ENCODE measurements at places on chromosomes 16 and 17.

DNA sequence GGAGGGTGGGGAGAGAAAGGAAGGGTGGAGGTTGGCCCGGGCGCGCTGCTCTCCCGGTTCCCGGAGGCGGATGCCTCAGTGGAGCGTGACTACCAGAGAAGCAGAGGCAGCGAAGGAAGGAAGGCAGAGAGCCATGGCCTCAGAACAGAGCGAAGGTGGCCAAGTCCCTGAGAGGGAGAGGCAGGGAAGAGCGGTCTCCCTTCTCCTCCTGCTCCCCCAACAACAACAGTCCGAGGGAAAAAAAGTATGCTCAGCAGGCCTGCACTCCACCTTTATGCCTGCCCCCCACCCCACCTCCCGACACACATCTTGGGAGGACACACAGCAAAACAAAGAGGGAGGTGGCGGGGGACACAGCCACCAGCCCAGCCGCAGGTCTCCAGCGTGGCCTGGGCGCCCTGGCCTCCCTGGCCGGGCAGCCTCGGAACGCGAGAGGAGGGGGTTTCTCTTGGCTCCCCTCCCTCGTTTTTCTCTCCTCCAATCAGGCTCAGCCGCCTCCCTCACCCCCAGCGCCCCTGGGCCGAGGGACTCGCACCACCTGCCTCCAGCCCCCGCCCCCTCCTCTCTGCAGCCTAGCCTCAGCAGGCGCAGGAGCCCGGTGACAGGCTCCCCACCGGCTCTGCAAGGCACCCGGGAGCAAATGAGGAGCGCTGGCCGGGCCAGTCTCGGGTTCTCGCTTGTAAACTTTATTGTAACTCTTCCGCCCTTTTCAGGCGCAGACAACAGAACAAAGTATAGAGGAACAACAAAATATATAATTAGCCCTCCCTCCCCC lies 1.1 kb upstream of the HOXB7 start:
- DNase-seq = no peak

- no peak for DNase-seq
These were observed 345.4 kb downstream of the PMP22 start for GRCh38 chr17:14919631-14920213.

- DNase-seq = peak; percentile 40
These were observed 7.8 kb upstream of the PDK2 start for GRCh38 chr17:50087246-50087911.

DNA sequence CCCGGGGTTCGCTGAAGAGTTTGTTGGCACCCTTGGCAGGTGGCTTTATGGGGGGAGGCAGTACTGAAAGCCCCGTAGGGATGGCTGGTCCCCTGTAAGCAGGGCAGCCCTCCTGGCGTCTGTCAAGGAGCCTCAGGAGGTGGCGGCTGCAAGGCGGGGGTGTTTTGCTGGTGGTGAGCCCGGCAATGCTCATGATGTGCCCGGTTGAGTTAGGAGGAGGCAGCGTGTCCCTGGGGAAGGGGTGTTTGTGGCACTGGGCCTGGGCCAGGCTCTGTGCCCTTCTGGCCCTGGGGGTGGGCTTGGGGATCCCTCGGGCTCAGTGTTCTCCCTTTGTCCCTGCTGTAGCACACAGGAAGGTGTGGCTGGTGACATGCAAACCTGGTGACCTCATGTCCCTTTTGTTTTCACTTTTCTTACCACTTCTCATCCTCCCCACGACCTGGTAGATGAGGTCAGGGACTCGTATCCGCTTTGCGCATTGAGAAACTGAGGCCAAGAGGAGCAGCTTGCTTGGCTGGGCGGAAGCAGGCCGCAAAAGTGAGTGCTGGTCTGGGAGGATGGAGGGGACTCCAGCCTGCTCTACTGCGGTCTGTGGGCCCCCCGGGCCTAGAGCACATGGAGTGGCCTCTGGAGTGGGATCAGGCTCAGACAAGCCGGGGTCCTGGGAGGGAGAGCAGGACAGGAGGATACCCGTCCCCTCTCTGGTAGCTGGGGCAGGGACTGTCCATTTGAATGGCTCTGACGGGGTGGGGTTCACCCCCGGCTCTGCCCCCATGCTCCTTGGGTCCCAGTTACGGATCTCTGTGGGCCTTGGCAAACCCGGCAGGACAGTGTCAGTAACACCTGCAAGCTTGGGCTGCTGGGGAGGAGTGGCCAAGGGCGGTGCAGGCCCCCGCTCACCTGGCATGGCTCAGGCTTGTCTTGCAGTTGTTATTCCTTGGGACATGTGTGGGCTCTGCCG lies 2.2 kb downstream of the SNN start:
- no peak for DNase-seq

GRCh38 chr17:74972107-74972972 lies at the start of gene HID1:
Gene HID1, minus strand, starts transcription at chr17:74972759. Its CDS starts 103 bp downstream, at chr17:74972656.
- peak; percentile 71 for DNase-seq

GRCh38 chr16:88286301-88286923 lies 96.3 kb upstream of the ZNF469 start:
- DNase-seq = no peak

GRCh38 chr16:46850619-46851555 lies 19.9 kb upstream of the C16orf87 start:
- DNase-seq = no peak

- DNase-seq = no peak
These were observed 273.6 kb downstream of the GRIN2A start for GRCh38 chr16:9908613-9909012.

DNA sequence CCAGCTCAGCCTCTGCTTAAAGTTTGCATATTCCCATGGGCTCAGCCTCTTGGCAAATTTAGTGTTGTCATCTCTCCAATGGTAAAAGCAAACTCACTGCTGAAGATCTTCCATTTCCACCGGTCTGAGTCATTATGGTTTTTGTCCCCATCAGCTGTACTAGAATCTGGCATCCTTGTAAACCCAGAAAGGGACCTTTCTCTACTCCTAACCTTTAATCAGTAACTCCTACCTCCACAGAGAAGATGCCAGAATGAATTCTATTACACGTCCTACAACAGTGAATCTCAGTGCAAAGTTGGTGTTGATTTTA lies 45.8 kb downstream of the ZNF652 start:
- no peak for DNase-seq

DNA sequence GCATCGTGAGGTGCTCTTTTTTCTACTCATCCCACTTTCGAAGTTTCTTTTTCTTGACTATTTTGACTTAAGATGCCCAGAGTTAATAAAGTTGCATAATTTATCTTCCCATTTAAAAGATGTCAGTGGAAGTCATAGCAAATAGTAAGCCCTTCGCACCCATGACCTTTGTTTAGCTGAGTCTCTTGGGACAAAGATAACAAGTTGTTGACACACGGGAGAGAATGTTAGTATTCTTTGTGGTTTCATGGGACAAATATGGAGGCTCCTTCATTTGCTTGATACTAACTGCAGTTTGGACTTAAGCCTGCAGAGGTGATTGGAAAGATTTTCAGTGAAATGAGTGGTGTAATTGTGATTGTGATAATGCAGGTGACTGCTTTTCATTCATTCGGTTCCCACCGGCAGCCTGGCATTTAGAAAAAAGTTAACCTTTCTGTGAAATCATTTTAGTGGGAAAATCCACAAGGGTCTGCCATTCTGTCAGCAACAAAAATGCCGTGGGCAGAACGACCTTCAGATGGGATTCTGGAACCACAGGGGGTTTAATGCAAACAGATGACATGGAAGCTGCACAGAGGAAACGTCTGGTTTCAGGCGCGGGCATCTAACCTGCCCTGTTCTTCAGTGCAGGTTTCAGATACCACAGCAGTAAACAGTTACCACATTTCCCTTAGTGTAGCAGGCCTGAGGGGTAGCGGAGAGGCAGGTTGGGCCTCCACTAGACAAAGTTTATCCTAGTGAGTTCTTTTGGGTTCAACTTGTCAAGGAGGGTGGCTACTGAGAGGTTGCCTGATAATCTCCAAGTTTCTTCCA lies 123.0 kb downstream of the RPTOR start:
- DNase-seq = no peak

DNA sequence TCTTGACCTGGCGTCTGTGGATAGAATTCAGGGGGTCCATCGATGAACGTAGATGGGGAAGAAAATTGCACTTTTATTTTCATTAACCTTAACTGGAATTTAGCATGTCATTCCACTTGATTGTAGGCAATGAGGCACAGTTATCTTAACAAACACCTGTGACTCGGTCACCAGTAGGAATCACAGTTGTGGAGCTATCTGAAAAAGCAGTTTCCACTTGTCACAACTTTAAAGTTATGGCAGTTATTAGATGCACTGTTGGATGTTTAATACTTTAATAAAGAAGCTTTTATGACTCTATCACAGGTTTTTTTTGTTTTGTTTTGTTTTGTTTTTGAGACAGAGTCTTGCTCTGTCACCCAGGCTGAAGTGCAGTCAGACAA lies 83.7 kb upstream of the LGALS9 start:
- DNase-seq = no peak
